Stimulated activated CD4-positive, alpha-beta T cell treated with anti-CD3 and anti-CD28 coated beads, Interleukin-4, amount 100 ng/mL, for 48 hours (primary cell): ENCODE measurements at places on chromosomes 3 and 15.

GRCh38 chr15:87949575-87950223 is 306.8 kb downstream of the NTRK3 start:
- no peak for DNase-seq

GRCh38 chr3:172982736-172983364 is 158.2 kb downstream of the SPATA16 start:
- no peak for DNase-seq

GRCh38 chr3:155254445-155254844 is 39.0 kb downstream of the STRIT1 start:
- DNase-seq: no peak

DNA sequence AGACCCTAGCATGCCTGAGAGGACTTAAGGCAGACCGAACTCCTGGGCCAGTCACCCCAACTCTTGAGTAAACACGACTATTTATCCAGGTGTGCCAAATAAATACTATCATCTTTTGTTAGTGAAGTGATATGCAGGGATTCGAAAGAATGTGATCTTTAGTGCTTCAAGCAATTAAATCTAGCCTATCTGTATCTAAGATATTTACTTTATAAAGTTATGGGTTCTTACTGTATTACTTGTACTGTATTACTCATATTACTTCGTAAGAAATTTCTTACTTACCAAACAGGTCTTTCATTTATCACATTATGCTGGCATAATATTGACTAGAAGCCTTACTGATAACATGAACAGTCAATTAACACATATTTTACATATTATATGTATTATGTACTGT is 211.6 kb upstream of the NECTIN3 start:
- DNase-seq: no peak

GRCh38 chr3:183515968-183516851 is 39.3 kb downstream of the KLHL6 start:
- DNase-seq: peak; percentile 26
